Vagina (tissue), 2 donors: ENCODE measurements at places on chromosomes 3 and 15. TPM values are rescaled to one million over a fixed set of nuclear protein-coding genes. Genes with fewer than 3 reads are reported as not detected.

The GOLGA6L2 gene
- not detected for total RNA-seq

GRCh38 chr3:46561951-46562350, 4.2 kb downstream of the LRRC2 start:
- DNase-seq = no peak

GRCh38 chr3:147483578-147483977, 74.4 kb downstream of the ZIC1 start:
- no peak for DNase-seq

GRCh38 chr15:33375236-33375635, 64.5 kb downstream of the RYR3 start:
- DNase-seq = no peak

- no peak for DNase-seq
These were observed 28.3 kb upstream of the LYZL4 start for GRCh38 chr3:42438758-42439157.

- no peak for DNase-seq
These were observed 240.4 kb upstream of the BHLHE40 start for GRCh38 chr3:4738737-4739274.

DNA sequence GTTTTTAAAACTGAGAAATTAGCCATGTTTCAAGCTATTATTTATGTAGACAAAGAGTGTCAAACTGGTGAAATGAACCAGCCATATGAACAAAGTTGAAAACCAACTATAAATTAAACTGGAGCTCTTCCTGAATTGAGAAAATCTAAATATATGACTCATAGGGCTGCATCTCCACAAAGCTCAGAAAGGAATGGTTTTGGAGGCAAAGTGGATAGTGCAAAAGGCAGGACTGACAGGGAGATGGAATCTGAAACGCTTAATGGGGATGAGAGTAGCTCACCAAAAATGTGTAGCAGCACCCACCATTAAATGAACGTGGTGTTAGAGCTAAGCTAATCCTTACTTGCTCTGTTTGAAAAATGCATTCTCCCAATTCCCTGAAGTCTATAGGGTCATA, 1066.0 kb downstream of the AGBL1 start:
- DNase-seq = no peak

DNA sequence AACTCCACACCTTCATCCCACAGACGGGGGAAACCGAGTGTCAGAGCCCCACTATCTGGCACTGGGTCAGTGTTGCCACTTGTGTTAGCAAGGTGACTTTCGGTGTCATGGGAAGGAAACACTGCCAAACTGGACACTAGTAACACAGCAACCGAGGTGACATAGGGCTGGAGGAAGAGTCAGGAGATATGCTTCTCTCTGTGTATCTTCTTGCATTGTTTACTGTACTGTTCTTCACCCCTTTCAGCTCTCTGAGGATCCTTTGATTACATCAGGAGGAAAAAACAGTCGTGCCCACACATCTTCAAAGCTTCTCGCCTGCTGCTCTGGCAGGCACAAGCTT, 109.4 kb upstream of the RAD18 start:
- no peak for DNase-seq

GRCh38 chr3:17709236-17709810, 33.1 kb downstream of the TBC1D5 start:
- no peak for DNase-seq

The C3orf85 gene
- total RNA-seq = not detected

GRCh38 chr3:120350401-120350941, 1.3 kb upstream of the LRRC58 start:
- no peak for DNase-seq
